ENCODE measurements at places on chromosomes 13 and 19. TPM values are rescaled to one million over a fixed set of nuclear protein-coding genes. Genes with fewer than 3 reads are reported as not detected.

DNA sequence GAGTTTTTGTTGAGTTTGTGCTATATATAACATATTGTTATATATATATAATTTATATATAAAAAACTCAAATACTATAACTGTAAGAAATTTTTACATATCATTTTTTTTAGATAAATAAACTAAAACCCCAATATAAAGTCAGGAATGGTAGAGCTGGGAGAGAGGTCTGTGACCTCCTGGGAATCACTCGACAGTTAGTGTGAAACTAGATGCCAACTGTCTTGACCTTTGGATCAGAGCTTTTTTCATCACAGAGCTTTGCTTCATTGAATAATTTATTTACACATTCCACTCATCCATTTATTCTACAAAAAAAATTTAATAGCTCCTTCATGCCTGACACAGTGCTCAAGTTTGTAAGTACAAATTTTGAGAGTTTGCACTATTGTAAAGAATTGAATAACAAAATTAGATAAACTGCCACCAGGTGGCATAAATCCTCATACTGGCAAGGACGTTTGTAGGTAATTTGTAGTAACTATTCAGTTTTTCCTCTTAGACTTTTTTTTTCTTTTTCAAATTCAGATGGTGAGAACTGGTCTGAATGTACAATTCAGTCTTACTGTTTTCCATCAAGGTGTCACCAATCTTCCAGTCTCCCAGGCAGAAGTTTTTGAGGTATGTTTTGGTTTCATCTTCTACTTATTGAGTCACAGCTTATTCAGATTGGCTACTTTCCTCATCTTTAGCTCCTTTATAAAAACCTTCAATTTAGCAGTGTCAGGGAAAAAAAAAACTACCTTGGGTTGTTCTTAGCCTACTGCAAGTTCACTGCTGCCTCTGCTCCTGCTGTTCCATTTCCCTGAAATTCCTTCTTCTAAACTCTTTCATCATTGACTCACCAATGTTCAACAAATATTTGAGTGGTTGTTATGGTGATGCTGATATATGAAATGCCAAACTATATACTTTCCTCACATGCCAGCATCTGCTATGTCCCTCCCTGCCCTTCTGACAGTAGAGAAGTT, 28.7 kb downstream of the LACC1 start:
- DNase-seq, result no peak

MYADM gene
- 220 TPM for total RNA-seq

GRCh38 chr13:51292000-51292565, 47.4 kb upstream of the SERPINE3 start:
- DNase-seq, result no peak

GRCh38 chr19:35105047-35105410, 10.6 kb upstream of the FXYD3 start:
- no peak for DNase-seq

GRCh38 chr19:42254850-42255765, at the start of gene ERF:
Gene ERF, minus strand, starts transcription at chr19:42255128. Its CDS starts 129 bp downstream, at chr19:42254999.
- DNase-seq, result peak; percentile 99

- no peak for DNase-seq
These were observed 23.1 kb downstream of the SIAH3 start for GRCh38 chr13:45828256-45828968.

DNA sequence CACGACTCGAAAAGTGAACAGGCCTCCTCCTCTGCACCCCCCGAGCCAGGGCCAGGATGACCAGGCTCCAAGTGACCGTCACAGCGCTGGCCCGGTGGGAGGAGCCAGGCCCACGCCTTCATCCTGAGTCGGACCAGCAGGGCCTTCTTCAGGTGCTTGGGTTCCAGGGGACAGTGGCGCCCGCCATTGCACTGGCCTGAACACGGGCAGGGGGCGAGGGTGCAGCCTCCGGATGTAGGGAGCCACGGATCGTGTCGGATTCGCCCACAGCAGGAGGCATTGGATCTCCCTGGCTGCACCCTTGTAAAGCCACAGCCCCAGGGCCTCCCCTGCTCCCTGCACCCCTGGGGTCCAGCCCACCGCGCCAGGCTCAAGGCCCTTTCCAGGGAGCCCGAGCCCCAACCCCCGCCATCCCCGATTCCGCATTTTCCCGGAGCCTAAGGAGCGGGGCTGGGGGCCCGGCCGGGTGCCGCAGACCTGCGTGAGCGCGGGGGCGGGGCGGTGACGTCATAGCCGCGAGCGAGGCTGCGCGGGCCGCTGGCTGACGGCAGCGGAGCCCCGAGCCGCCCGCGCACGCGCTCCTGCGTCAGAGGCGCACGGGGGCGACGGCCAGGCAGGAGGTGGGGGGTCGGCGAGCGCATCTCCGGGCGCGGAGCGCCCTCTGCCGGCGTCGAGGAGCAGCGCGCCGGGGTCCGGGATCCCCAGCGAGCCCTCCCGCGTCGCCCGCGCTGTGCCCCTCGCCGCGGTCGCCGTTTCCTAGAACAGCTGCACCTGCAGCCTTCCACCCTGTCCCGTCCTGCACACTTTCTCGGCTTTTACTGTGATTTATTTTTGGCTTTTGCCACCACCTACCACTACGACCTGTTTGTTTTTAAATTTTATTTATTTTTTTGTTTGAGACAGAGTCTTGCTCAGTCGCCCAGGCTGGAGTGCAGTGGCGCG, 1.5 kb upstream of the ATP5F1D start:
- peak; percentile 90 for DNase-seq

CEACAM8 gene
- not detected for total RNA-seq

- DNase-seq, result no peak
These were observed 41.9 kb downstream of the ERICH4 start for GRCh38 chr19:41484822-41485221.

DNA sequence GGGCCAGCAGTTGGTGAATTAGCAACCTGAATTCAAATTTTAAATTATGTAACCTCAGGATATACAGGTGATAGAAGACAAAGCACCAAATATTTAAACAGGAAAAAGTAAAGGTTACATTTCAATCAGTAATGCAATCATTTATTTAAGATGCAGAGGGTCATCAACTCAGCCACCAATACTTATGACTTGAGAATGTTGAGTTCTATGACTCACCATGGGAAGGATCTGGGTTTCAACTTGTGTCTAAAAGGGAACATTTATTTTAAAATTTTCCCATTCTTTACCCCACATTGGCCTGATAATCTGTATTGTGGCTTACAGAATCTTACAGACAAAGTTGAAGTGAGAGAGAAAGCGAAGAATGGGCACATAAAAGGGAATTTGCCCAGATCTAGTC, 418.0 kb downstream of the NDFIP2 start:
- no peak for DNase-seq

SHC2 gene
- 41.5 TPM for total RNA-seq

DNA sequence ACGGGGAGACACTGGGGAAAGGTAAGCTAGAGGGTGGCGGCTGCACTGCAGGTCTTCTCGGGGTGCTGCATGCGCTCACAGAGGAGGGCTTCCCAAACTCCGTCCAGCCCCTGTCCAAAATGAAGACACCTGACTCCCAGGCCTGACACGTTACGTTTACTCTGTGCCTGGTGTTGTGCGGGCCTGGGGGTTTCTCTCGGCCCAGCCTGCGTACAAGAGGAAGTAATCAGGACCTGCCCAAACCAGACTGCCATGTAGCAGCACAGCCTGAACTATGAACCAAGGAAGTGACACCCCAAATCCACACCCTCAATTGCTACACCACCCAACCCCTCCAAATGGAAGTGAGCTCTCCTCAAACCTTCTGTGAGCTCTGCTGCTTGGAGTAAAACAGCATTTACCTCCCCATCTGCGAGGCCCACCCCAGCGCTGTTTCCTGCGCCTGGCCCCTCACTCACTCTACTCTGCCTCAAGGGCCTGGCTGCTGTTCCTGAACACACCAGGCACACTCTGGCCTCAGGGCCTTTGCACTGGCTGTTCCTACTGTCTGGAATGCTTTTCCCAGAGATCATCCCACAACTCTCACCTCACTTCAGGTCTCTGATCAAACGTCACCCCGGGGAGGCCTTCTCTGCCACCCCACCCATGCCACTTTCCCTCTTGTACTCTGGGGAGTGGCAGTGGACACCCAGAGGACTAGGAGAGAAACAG, 3.0 kb downstream of the HSPBP1 start:
- DNase-seq, result no peak

- DNase-seq, result no peak
These were observed 1292.4 kb upstream of the MIR17HG start for GRCh38 chr13:90055121-90055520.

- no peak for DNase-seq
These were observed 57.2 kb upstream of the SERPINE3 start for GRCh38 chr13:51282322-51282721.

IFT88 gene
- total RNA-seq, result 19.8 TPM
